ENCODE measurements at places on chromosomes 16 and 17.

DNA sequence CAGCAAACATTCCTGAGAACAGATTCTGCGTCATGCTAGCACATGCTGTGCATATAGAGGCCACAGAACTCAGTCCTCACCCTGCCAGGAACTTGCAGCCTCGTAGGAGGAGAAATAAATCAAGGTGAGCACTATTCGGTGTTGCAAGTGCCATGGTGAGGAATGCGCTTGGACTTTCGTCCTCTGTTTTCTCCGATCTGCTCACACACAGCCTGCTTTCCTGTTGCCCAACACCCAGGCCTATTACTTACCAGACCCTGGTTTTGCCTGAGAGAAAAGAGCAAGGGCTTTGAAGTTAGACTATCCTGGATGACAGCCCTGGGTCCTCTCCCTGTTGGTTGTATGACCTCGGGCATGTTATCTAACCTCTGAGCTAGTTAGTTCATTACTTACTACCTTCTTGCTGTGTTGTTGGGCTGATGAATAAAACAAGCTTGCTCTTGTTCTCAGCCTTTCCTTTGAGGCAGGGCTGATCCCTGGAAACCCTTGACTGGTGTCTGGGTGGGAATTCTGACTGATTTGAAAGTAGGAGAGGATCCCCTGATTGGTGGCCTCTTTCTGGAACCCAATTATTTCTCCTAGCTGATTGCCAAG is 2.9 kb downstream of the ACSF2 start:
- no peak for DNase-seq

DNA sequence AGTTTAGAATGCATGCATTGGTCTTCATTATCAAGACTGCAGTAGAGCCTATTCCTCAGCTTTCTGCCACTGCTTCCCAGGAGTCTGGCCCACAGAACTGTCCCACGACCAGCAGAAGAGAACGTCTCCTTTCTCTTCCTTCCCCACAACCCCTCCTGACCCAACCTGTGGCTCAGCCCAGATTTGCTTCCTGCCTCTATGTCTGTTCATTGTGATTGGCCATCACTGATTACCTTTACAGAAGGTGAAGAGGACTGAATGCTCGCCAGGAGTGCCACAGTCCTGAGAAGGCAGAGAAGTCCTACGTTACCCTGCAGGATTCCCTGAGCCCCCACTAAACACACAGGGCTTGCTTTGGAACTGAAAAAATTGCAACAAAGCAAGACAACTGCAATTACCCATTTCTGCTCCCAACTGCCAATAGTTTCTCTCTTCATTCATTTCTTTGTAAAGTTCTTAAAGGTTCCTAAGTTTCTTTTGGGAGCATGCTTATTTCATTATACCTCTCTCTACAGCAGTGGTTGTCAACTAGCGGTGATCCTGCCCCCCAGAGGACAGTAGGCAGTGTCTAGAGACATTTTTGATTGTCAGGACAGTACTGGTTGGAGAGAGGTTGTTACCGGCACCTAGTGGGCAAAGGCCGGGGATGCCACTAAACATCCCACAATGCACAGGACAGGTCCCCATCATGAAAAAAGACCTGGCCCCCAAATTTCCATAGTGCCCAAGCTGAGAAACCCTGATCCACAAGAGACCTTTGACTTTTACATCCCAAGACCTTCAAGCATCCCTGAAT is 4.5 kb upstream of the NAT9 start:
- DNase-seq, result no peak

DNA sequence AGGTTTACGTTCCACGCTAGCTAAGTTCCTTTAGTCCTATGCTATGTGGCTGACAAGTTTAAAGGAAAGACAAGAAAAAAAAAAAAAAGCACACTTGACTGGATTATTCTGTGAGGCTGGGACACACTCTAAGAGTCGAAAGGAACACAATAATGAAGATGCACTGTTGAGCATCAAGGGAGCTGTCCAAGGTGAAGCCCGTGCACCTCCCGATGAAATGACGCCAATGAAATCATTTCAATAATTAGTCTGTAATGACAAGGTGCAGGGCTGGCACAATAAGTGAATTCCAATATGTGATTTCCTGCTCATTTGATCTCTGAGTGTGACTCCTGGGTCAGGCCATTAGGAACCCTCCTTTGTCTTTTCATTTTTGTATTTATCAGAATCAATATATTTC is 232.9 kb downstream of the CDH13 start:
- no peak for DNase-seq

- no peak for DNase-seq
Observed at GRCh38 chr17:78977681-78977943, 2.1 kb downstream of the LGALS3BP start.

DNA sequence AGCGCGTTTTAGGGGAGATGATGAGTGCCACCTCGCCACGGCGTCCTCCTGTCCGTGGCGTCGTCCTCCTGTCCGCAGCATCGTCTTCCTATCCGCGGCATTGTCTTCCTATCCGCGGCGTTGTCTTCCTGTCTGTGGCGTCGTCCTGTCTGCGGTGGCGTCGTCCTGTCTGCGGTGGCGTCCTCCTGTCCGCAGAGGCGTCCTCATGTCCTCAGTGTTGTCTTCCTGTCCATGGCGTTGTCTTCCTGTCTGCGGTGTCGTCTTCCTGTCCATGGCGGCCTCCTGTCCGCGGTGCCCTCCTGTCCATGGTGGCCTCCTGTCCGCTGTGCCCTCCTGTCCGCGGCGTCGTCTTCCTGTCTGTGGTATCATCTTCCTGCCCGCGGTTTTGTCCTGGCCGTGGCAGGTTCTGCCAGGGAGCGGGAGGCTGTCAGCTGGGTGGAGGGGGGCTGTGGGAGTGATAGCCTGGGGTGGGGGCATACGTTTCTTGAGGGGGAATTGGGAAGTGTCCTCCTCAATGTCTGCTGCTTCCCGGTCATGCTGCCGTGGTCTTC is 30.9 kb downstream of the TBCD start:
- no peak for DNase-seq

DNA sequence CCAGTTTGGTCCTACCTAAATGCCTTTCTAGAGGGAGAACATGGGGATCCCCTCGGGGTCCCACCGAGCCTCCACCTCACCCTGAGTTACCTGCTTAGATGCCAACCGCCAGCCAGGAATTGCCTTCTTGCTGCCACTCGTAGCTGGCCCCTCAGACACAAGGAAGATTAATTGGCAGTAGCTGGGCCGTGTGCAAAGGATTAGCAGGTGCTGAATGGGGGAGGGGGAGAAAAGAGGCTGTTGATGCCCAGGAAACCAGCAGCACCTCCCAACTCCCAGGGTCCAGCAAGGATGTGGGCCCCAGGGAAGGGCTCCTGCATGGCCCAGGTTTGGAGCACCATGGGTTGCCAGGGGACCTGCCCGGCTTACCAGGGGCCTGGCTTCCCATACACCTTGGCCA is at the start of gene CNGB1:
Gene CNGB1 (minus strand): TSS at position 159 of the 400 bp plus-strand sequence. CDS start 3,842 bp downstream, outside the sequence.
- no peak for DNase-seq

- no peak for DNase-seq
Observed at GRCh38 chr17:13749891-13750235, 148.1 kb upstream of the HS3ST3A1 start.

DNA sequence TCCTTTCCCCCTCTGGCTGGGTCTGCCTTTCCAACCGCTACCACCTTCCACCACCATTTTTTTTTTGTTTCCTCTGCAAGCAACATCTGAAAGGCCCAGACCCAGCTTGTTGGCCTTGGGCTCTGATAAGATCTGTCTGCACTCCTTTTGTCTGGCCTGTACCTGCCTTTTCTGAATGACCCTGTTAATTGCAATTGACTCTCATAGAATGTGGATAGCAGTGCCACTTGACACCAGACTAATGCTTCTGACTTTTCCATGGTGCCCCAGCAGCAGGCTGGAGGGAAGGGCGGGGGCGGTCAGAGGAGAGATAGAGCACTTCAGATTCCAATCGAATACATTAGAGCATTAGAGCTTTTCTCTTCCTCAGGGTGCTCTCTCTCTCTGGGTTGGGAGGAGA is 538.9 kb downstream of the WWOX start:
- DNase-seq, result no peak

DNA sequence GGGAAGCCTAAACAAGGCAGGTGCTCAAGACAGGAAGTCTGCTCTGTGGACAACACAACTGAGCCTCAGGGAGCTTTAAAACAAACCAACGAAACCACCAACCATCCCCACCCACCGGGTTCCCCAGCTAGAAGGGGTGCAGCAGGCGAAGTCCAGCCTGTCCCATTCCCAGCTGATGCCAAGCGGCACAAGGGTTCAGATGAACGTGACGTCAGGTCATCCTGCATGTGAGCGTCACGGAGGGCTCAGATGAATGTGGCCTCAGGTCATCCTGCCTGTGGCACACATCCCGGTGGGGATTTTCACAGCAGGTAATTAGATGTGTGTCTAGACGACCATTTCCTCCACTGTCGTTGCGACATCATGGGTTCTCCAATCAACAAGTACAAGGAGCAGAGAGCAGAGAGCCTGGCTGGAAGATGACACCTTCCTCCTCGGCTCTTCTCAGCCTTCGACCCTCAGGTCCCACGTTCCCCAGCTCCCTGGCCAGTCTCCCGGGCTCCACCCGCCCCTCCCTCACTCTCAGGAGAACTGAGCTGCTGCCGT is 246.5 kb downstream of the FOXL1 start:
- DNase-seq, result no peak

DNA sequence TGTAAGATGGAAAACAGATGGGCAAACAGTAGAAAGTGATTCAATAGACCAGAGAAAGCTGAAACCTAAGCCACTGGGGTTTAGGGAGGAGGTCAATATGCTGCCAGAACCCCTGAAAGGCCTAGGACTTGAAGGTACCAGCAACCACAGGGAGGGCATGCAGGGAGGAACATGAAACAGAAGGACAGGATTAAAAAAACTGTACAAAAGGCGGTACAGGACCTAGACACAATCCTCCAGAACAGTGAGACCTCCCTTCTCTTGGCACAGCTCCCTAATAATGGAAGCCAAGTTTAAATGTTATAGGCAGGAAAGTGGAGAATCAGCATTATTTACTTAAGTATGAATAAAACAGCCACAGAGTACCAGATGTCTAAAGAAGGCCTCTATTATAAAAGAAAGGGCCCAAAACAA is 105.5 kb downstream of the SPAG9 start:
- no peak for DNase-seq

DNA sequence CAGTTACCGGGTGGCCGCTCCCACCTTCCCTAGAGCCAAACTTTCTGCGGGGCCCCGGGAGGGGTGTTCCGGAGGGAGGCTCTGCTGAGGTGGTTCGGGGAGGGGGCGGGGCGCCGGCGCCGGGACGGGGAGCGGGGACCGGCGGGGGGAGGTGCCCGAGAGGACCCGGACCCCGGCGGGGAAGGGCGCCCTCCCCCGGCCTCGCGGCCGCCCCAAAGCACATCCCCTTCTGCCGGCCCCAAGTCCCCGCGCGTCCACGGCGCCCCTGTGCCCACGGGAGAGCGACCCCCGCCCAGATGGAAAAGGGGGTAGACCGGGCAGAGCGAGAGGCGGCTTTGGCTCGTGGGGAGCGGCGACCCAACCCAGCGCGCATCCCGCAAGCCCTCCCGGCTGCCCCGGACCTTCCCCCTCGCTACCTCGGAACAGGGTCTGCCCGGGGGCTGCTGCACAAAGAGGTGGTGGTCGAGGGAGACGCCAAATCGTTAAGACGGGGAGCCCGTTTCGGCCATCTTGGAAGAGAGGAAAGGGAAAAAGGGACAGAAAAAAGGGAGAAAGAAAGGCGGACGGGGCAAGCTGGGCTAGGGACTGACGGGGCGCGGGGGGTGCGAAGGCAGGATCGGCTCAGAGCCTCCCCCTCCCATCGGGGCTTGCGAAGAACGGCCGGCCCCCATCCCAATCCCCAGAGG is 530 bp downstream of the PCGF2 start:
- DNase-seq, result no peak

DNA sequence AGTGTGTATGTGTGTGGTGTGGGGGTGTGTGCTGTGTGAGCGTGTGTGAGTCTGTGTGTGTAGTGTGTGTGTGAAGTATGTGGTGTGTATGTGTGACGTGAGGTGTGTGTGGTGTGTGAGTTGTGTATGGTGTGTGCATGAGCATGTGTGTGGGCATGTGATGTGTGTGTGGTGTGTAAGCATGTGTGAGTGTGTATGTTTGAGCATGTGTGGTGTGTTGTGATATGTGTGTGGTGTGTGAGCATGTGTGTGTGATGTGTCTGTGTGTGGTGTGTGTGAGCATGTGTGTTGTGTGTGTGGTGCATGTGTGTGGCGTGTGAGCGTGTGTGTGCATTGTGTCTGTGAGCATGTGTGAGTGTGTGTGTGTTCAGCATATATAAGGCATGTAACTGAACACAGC is 20.9 kb downstream of the MAPT start:
- DNase-seq, result no peak

DNA sequence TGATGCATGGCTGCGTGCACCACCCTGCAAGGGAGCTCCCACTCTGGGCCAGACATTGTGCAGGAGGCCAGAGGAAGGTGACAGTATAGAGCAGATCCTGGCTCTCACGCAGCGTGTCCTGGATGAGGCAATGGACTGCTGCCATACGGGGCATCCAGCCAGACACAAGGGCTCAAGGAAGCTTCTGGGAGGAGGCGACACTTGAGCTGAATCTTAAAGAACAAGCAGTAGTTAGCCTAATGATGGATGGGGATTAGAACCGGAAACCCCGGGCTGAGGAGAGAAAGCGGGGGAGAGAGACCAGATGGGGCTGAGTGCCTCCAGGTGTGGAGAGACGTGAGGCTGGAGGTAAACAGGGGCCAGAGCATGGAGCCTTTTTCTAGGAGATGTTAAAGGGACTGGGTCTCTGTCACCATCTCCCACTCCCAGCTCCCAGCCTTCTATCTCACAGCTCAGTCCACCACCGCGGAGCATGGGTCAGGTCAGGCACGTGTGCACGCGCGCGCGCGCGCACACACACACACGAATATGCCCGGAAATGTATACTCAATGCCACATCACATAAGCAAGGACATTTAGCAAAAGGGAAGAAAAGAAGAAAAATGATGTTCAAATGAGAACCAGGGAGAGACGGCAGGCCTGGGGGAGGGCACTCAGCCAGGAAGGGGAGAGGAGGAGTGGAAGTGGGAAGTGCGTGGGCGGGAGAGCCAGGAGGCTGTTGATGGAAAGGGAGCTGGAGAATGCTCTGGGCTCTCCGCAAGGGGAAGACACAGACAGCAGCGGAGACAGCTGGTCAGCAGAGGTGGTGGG is 46.3 kb downstream of the CCDC42 start:
- no peak for DNase-seq

DNA sequence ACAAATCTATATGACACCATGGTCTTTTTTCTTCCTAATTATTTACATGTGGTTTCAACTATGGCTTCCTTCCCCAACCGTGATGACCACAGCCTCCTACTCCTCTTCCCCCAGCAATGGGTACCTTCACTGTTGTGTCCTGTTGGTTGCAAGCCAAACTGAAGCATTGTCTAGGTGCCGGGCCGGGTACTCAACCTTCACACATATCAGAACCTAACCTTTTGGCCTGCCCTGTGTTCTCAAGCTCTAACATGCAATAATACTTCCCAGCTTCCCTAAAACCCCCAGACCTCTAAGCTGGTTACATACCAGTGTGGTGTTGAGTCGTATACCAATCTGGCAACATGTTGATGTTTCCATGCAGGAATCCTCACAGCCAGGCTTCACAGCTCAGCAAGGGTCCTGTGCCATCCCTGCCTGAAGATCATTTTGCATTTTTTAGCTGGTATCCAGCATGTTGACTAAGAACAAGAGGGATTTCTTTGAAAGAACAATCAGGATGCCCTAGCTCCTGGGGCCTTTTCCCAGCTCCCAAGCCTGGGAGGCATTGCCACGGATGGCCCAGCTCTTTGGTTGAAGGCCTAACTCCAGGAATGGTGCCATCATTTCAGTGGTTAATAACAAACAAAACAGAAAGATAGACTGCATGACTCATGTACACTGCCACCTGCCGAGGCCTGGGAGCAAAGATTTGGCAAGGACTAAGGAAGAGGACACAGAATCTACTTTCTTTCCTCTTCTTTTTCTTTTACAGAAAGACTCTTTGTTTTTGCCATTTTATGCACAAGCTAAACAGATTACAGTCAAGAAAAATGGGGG is 373.7 kb upstream of the SALL1 start:
- no peak for DNase-seq
